Inflammatory macrophage (primary cell): ENCODE measurements at places on chromosomes 2 and 18.
A peak's percentile ranks its signal among the peaks of the same experiment; 100 is the strongest.

GRCh38 chr2:179191110-179191509 is 73.5 kb downstream of the SESTD1 start:
- DNase-seq, result no peak

- DNase-seq, result no peak
These were observed 12.6 kb downstream of the PIK3C3 start for GRCh38 chr18:41967680-41968079.

DNA sequence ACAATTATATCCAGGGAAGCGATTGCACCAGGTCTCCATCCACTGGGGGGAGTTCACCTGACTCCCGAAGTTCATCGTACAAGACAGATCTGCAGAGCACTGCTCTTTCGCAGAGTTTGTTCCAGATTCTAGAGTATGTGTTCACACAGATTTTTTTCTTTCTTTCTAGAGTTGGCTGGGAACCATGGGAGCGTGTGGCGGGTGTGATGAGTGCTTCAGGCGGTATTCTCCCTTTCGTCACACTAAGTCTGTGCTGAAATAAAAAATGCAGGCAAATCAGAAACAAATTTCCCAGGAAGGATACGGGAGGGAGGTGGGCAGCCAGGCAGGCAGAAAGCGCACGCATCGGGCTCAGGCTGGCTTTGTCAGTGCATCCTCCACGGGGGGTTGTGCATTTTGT is 129.8 kb upstream of the SOX11 start:
- no peak for DNase-seq

- no peak for DNase-seq
These were observed 78.8 kb upstream of the NEDD4L start for GRCh38 chr18:57965246-57965645.

DNA sequence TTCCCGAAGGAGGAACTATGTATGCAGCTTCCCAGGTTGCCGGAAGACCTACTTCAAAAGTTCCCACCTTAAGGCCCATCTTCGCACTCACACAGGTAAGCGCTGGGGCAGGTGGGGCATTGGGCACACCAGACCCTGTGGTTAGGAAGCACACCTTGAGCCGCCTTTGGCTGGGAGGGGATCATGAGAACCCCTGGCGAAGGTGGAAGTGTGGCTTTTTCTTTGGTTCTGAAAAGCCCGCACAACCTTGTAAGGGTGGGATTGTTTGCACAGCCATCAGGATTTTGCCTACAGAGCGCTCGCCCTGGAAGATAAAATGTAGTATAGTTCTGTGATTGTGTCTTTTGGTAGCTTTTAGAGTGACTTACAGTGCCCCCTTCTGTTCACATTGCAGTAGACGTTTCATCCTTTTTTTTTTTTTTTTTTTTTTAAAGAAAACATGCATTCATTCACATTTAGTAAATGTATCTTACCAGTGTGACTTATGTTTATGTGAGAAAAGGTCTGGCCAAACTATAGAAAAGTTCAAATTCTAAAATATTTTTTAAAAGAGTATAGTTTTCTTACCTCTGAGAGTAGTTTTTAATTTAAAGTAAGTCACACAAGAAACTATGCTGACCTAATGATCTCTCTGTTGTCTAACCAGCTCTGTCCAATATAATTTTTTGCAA is 5.3 kb downstream of the KLF11 start:
- peak; percentile 44 for DNase-seq

DNA sequence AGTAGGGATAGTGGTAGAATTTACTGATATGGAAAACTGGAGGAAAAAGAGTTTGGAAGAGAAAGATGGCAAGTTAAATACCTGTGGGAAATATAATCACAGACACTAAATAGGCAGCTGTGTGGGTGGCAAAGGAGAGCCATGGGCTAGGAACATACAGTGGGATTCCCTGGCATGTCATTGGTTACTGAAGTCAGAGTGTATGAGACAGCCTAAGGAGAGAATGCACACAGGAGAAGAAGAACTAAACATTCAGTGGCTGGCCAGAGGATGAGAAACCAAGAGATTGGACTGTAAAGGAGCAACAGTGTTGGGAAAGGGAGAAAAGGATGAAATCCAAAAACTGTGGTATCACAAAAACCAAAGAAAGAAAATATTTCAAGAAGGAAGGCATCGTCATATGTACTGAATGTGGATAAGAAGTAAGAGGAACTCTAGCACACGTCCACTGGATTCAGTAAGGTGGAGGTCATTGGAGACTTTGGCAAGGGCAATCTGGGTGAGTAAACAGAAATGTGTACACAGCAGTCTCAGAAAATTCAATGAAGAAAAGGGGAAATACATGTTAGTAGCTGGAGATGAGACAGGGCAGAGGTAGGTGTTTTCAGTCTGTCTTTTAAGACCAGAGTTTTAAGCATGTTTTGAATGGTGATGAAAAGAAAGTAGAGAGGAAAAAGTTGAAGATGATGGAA is 83.3 kb downstream of the SPIRE1 start:
- DNase-seq, result no peak

DNA sequence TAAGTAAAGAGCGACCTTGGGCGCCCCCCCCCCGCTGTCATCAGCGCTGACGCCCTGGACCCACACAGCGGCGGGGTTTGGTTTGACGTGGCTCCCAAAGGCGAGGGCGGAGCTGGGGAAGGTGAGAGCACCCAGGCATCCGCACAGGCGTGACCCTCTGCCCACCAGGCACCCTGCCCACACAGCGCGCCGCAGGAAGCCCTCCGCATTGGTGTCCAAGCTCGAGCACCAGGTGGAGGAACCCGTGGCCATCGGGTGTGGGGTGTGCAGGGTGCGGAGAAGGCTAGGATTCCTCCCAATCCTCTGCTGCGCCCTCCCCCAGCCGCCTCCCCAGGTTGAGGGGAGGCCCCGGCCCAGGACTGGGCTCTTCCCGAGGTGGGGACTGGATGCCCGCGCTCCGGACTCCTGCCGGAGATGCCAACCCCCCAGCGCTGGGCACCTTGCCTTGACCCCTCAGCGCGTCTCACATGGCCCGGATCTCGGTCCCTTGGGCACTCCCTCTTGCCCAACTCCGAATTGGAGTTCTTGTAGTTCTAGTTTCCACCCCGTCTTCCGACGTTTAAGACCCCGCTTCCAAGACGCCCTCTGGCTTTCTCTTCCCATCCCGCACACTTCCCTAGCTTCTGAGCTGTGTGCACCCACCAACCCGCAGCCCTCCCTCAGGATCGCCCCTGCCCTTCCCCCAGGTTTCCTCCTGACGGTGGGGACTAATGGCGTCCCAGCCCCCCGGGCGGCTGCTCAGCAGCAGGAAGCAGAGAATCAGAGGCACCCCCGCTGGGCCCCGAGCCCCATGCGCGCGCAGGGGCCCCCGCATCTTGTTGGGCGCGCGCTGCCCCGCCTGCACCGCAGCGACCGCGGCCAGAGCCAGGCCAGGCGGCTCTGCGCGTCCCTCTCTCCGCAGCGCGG is 25.9 kb upstream of the RESP18 start:
- DNase-seq, result no peak

DNA sequence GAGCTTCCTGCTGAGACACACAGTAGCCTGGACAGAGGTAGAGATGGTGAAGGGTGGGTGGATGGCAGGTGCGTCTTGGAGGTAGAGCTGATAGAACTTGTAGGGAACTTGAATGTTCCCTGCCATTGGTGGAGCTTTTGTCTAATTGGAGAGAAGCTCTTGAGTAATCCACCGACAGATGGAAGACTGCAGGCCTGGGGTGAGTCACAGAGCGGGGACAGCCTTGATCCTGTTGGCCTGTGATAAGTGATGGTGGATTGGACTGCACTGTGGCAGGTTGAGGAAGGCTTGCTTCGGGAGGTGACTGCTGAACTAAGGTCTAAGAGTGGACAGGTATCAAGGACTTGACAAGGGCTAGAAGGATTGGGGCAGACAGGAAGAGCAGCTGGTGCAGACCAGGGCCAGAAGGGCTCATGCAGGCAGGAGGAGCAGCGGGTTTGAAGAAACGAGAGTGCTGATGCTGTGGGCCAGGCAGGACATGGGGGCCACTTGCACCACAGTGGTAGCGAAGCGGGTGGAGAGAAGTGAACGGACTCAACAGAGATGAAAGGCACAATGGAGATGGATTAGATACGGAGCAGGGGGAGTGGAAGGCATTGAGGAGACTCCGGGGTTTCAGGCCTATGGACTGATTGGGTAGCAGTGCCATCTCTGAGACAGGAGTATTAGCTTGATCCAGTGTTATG is 16.3 kb downstream of the CABLES1 start:
- DNase-seq, result no peak

GRCh38 chr18:23812546-23813440 is 123.5 kb downstream of the LAMA3 start:
- DNase-seq, result peak; percentile 53

- no peak for DNase-seq
These were observed 2100.9 kb upstream of the CELF4 start for GRCh38 chr18:39666541-39666940.

- no peak for DNase-seq
These were observed 47.4 kb upstream of the SIX3 start for GRCh38 chr2:44894058-44894457.

DNA sequence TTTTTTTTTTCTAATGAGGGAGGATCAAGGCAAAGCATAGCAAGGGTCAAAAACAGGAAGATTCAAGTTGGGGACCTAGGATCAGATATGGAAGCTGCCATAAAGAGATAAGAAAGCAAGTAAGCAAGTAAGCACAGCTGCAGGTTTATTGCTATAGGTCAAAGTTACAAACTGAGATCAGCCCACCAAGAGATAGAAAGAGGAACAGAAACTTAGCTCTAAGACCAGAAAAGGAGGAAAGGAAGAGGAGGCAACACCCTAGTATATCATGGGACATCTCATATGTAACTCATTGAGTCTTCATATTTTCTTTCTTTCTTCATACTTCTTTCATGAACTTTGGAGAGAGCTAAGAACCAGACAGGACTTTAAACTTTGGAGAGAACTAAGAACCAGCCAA is 295.9 kb upstream of the CRIM1 start:
- DNase-seq, result peak; percentile 33

DNA sequence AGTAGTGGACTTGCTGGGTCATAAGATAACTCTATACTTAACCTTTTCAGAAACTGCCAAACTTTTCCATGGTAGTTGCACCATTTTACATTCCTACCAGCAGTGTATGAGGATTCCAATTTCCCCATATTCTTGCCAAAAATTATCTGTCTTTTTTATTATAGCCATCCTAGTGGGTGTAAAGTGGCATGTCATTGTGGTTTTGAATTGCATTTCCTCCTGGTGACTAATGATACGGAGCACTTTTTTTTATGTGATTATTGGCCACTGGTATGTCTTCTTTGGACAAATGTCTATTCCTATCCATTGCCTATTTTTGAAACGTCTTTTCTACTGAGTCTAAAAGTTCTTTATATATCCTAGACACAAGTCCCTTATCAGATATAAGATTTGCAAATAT is 44.3 kb downstream of the CACNB4 start:
- peak; percentile 56 for DNase-seq

GRCh38 chr2:240791821-240792628 is 28.0 kb downstream of the KIF1A start:
- no peak for DNase-seq

DNA sequence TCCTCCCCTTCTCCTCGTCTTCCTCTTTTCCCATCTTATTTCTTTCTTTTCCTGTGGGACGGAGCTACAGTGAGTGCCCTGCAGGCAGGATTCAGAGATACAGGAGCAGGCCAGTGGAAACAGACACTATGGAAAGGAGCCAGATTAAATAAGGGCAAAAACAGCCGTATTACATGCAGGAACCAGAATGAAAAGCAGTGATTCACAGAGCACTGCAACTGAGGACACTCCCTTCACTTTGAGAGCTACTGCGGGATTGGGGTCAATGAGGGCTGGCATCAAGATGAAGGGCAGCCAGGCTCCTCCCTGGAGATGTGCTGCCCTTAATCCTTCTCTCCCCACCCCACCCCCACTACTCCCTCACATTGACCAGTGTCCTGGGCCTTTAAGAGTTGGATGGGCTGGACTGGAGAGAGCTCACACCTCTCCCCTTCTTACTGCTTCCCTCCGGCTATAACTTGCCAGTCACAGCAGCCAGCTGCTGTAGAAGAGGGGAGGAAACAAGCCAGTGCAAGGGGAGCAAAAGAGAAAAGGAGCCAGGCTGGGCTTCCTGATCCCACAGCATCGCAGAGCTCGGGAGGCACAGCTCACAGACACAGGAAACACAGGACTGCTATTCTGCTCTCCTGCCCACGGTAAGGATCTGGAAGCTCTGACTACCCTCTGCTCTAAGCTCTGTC is at the start of gene PLCD4:
Gene PLCD4 (plus strand): TSS at position 464 of the 680 bp plus-strand sequence. CDS start 7,841 bp downstream, outside the sequence.
- DNase-seq, result no peak

DNA sequence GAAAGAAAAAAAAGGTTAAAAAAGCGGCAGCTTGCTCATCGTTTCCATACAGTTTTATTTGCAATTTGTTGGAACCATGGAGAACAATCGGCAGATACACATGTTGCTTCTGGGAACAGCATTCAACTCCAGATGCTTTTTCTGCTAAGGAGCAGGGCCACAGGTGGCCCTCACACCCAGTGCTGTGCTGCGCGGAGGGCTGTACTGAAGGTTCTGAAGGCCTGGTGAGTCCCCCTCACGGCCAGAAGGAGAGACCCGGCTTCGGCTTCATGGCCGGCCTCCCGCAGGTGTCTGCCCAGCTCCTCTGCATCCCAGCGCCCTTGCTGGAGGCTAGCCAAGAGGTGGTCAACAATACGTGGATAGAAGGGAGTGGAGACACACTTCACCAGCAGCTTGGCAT is 394.3 kb downstream of the NBAS start:
- DNase-seq, result no peak

DNA sequence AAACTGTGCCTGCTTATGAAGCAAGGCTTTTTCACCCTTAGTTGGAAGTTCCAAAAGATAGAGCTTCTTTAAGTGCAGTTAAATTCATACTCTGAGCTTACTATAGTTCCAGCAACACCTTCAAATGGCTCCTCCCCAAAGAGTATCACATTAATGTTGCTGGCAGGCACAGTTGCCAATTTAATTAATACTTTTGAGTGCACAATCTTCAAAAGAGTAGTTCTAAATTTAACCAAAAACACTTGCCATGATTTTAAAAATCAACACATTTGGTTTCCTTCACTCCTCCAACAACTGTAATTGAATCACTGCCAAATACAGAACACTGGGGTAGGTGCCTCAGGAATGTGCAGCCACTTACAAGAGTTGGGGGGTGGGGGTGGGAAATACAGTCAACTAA is 150.6 kb upstream of the UBE2E3 start:
- no peak for DNase-seq

GRCh38 chr2:120754067-120754960 is 18.6 kb downstream of the GLI2 start:
- no peak for DNase-seq

GRCh38 chr2:127715778-127716449 is 14.6 kb downstream of the SFT2D3 start:
- DNase-seq, result no peak

GRCh38 chr2:6068429-6068828 is 376.2 kb downstream of the SOX11 start:
- no peak for DNase-seq
